MV-4-11 (cell line): ENCODE measurements at places on chromosomes 12 and 14.
A peak's percentile ranks its signal among the peaks of the same experiment; 100 is the strongest.

- peak; percentile 50 for DNase-seq
Measured at GRCh38 chr12:107670999-107671643, 14.5 kb upstream of the PWP1 start.

DNA sequence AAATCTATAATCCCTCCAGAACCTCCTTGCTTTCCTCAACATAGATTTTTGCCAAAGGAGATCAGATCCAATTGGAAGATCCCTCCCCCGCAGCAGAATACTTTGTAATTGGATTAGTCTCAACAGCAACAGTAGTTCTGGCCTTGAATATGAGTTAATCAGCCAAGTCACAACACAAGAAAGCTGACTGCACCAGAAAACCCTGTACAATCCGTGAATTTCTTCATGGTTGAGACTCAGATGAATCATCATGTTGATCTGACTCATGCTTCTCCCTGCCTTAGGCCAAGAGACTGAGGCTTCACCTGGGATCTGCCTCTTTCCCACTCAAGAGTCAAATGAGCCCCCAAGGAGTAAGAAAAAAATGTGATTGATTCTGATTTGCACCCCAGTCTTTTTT, 3.0 kb upstream of the METTL17 start:
- peak; percentile 69 for DNase-seq

DNA sequence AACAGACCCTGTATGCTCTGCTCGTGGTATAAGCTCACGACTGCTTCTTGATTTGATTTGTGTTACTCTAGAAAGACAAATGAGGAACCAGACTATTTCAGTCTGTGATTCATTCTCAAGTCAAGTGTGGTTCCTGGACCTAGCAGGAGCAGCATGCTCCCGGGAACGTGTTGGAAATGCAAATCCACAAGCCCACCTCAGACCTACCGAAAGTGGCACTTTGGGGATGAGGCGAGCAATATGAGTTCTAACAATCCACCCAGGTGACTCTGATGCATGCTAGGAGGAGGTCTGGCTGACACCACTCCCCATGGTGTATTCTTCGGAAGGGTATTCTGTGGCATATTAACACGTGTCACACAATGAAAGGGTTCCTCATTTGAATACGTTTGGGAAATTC, 59.5 kb upstream of the TMX1 start:
- DNase-seq = peak; percentile 43

DNA sequence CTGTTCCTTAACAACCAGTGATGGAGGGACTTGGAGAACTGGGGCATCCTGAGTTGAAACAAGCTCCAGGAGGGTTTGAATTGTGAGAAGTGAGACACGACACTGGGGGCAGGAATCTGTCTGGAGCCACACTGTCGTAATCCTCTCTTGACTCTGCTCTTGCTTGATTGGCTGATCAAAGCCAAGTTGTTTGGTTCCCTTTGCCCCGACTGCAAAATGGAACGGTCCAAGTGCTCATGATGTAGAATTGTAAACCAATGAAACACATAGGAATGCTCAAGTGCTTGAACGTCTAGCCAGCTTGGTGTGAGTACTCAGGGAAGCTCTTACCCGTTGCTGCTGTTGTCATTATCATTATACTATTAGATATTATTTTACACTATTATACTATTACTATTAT, 98.1 kb downstream of the TMEM132C start:
- no peak for DNase-seq

- no peak for DNase-seq
Measured at GRCh38 chr14:97490521-97491070, 693.4 kb downstream of the VRK1 start.

GRCh38 chr14:102554821-102555819, 37.3 kb upstream of the RCOR1 start:
- peak; percentile 17 for DNase-seq

GRCh38 chr12:123761841-123762714, at the start of gene DNAH10:
TSS of gene DNAH10 (plus strand) at chr12:123762301. CDS start at chr12:123762337, 36 bp downstream.
- peak; percentile 28 for DNase-seq

DNA sequence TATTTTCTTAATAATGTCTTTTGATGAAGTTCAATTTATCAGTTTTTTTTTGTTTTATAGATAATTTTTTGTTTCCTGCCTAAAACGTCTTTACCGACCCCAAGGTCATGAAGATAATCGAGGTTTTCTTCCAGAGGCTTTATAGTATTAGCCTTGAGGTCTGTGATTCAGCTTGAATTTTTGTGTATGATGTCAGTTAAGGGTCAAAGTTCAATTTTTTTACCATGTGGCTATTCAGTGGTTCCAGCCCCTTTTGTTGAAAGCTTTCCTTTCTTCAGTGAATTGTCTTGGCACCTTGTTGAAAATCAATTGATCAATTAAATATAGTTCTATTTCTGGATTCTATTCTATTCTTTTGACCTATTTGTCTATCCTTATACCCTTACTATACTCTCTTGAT, 3.2 kb upstream of the MGST1 start:
- no peak for DNase-seq

GRCh38 chr12:116534311-116535121, 24.7 kb upstream of the MAP1LC3B2 start:
- DNase-seq = no peak

- DNase-seq = peak; percentile 59
Measured at GRCh38 chr12:66279123-66279712, 23.1 kb upstream of the HELB start.

DNA sequence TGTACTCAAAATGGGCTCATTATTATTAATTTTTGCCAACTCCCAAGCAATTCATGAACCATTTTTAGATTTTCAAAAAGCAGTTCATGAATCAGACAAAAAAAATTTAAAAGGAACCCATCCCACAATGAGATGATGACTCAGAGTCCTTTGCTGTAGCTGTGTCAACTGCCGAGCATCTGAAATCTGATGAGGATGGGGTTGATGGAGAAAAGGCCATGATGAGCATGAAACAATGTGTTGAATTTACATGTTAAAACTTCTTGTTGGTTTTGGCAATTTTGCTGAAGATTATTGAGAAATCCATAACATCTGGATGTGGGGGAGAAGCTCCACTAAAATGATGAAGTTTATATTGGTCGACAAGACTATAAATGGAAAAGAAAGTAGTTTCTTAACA, 378.0 kb downstream of the FOXG1 start:
- no peak for DNase-seq

DNA sequence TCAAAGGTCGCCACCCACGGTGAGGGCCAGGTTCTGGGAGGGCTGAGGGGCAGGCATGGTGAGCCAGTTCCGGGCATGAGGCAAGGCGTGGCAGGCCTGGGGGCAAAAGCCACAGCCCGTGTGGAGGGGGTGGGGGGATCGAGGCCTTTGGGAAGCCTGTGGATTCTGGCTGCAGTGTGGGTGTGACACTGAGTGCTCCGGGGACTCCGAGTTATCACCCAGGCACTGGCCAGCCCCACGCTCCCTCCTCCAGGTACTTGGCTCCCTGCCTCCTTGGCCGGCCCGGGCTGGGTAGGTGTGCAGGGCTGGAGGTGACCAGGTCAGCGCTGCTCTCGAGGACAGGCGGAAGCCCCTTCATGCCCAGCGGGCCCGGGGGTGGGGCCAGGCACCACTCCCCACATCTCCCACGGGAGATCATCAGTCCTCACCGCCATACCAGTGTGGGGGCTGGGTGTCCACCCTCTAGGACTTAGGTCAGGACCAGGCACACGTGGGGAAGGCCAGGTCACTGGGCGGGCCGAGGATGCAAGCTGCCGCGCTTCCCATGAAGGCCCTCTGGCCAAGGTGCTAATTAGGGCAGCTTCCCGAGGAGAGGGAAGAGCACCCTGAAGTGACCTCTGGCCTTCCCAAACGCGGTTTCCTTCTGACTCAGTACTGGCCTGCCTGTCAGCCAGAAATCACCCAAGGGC, 34.1 kb upstream of the TDRD9 start:
- DNase-seq = no peak

- no peak for DNase-seq
Measured at GRCh38 chr14:72849222-72849621, 44.7 kb downstream of the DPF3 start.

DNA sequence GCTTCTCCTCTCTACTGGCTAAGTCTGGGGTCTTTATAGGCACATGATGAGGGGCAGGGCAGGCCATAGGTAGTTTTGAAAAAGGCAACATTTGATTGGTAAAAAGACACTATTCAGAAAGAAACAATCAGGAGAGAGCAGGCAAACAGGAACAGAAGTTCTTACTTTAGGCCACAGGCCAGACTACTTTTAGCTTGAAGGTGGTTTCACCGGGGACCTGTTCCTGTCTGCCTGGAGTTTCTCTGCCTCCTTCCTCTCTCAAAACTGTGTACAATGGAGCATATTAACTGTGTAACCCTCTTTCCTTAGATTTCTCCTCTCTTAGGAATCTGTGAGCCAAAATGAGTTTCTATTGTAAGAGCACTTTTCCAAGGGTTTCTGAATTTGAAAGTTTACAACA, 167.9 kb upstream of the AVPR1A start:
- no peak for DNase-seq

DNA sequence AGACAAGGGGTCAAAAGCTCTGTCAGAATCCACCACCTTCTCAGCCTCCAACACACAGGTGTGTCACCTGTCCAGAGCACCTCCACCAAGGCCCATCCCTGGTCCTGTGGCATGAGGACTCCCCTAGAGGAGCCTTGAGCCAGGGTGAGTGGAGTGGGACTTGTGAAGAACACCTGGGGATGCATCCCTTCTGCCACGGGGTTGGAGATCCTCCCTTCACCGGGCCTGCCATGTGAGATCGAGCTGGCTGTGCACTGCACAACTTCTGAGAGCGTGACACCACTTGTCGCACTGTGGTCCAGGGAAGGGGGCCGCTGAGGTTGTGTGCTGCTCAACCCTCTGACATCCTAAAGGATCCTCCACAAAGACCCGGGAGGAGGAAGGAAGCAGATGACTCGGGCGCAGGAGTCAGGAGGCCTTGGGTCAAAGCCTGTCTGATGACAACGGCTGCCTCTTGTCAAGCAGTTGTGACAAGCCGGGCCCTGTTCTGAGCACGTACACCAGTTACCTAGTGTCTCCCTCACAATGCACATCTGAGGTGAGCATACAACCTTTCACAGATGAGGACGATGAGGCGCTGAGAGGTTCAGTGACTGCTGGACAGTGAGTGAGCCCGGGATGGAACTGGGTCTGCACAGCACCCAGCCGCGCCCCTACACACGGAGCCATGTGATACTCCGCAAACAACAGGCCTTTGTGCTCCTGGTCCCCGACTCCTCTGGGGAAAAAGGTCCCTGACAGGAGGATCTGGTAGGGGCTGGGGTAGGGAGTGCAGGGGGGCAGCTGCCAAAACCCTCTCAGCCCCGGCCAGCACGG, 35.6 kb downstream of the CHGA start:
- DNase-seq = no peak

GRCh38 chr12:49548481-49548821, 9.6 kb downstream of the KCNH3 start:
- no peak for DNase-seq

- peak; percentile 53 for DNase-seq
Measured at GRCh38 chr12:132327336-132328171, 1.8 kb downstream of the GALNT9 start.

GRCh38 chr14:35215110-35215813, 76.9 kb upstream of the PSMA6 start:
- peak; percentile 35 for DNase-seq

- DNase-seq = no peak
Measured at GRCh38 chr12:50240792-50241114, 42.6 kb downstream of the LIMA1 start.

DNA sequence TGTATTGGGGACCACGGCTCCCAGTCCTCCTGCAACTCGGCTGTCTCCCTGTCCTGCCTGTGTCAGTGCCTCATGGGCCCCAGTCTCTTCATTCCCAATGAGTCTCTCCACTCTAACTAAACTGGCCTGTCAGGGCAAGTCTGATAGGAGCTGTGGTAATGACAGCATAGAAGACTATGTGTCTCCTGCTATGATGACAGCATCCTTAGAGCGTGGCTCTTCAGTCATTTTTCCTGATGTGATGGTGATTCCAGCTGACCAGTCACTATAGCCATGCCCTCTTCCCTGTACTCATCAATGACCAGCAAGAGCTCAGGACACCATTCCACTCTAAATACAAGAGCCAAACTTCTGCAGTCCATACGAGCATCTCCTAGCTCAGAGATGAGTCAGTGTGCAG, 339.8 kb downstream of the PCNX1 start:
- DNase-seq = no peak

DNA sequence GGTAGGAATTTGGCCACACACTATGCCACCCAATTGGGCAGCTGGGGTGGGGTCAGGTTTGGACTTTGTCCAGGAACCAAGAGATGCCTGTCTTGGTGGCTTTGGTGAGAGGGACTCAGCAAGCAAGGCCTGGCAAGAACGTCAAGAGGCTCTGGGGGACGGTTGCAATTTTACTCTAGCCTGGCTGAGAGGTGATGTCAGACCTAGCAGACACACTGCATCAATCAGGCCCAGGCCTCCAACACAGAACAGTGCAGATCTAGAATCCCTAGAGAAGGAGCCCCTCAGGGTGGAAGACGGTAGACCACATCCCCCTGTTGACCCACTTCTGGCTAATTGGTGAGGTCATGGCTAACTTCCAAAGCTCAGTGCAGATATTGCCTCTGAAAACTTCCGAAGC, 1.6 kb upstream of the UNC119B start:
- no peak for DNase-seq

GRCh38 chr12:39912211-39912980, 193.5 kb downstream of the SLC2A13 start:
- no peak for DNase-seq

DNA sequence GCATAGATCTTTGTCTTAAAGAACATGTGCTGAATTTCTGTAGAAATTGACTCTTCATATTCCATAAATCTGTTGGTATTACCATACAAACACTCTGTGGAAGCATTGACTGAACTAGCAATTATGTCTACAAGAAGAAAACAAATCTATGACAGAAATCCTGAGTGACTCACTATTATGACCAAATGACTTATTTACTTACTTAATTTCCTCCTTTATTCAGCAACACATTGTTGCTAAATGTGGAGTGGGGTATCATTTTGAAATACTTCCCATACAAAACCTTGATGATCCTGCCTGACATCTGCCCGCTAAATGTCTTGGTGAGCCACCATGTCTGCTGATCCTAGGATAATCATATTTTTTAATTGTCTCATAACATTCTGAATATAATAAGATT, 99.1 kb upstream of the SLCO1C1 start:
- DNase-seq = no peak

DNA sequence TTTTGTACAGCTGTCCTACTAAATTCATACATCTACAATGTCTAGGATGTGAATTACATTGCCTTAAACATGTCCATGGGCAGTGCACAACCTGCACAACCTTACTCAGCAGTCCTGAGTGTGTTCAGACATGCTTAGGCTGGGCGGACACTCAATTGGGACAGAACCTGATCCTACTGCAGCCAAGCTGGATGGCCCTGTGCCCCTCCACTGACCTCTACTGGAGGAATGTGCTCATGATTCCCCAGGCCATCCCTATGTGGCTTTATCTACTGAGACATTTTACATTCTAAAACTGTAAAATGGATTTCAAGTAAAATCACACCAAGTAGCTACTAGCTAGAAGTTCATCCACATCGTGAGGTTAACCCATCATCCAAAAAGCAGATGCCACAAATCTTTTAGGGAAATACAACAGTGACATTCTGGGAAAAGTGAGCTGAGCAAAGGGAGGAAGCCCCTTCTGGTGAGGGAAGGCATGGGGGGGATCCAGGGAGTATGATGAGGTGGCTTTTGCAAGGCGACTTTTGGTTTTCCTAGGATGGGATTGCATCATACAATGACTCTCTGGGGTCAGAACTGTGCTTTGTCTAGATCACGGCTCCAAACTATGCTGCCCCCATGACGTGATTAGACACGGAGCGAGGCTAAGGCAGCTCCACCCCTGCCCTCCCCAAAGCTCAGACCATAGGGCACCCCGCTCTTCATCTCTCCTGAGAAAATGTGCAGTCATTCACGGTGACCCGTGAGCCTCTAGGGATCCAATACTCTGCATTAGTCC, 911.7 kb upstream of the TMEM132C start:
- DNase-seq = no peak

GRCh38 chr12:1972856-1973317, 31.4 kb downstream of the DCP1B start:
- peak; percentile 24 for DNase-seq
